ENCODE measurements at places on chromosomes 13 and 19.

GRCh38 chr13:30097701-30098100, 209.7 kb downstream of the KATNAL1 start:
- no peak for DNase-seq

DNA sequence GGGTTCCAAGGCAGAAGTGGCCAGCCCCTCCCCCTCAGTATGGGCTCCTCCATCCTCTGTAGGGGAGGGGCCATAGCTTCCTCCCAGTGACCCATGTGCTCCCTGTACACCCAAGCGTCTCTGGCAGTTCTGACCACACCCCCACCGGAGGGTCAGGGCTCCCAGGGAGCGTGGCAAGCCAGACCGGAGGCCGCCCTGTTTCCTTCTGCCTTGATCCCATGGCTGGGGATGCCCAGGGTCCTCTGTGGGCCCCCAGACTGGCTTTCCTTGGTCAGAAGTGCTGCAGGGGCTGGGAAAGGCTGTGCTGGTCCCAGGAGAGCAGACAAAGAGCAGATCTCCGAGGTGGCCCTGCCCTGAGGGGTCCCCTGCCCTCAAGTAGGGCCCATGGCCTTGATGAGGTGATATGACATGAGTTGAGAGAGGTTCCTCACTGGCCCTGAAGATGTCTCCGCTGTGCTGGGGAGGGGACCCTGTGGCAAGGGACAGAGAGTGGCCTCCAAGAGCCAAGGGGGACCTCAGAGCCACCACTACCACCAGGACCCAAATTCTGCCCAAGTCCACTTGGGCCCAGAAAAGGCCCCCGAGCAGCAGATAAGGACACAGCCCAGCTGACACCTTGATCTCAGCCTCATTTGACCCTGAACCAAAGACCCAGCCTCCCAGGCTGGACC, 7.8 kb upstream of the F2RL3 start:
- no peak for DNase-seq

DNA sequence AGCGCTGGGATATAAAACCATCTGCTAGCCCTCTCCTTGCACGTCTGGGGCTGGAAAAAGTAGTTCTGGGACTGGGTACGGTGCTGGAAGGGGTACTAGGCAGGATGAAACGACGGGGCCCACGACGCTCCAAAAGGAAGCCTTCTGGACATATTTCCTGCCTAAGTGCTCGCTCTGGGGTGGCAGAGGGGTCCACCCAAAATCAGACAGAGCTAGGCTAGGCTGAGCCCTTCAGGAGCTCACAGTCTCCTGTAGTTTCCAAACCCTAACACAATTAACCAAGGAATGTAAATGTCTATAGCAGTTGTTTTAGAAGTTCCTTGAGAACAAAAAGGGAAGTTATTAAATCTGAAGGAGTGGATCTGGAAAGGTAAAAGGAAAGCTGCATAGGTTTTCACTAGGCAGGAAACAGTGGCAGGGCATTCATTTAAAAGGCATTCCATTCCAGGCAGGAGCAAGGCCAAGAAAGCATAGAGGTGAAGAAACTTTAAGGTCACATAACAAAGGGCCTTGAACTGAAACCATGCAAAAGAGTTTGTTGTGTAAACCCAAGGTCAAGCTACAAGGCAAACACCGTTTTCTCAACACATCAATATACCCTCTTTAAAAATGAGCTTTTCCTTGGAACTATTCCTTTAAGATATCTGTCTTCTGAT, 634 bp upstream of the DIAPH3 start:
- DNase-seq, result peak; percentile 28

DNA sequence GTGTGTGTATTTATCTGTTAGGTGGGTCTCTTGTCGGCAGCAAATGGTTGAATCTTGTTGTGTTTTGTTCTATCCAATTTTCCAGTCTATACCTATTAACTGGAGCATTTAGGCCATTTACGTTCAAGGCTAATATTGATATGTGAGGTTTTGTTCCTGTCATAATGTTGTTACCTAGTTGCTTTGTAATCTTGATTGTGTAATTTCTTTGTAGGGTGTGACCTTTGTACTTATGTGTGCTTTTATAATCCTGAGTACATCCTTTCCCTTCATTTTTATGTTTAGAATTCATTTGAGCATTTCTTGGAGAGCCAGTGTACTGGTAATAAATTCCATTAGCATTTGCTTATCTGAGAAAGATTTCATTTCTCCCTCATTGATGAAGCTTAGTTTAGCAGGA, 83.0 kb upstream of the MIR17HG start:
- no peak for DNase-seq

- no peak for DNase-seq
Measured at GRCh38 chr13:62250501-62251201, 835.0 kb upstream of the PCDH20 start.

GRCh38 chr19:35123573-35123972, 8.0 kb downstream of the FXYD3 start:
- DNase-seq, result no peak

GRCh38 chr13:91408971-91409370, 10.6 kb downstream of the GPC5 start:
- DNase-seq, result no peak

- no peak for DNase-seq
Measured at GRCh38 chr13:40514802-40515201, 151.6 kb downstream of the FOXO1 start.

DNA sequence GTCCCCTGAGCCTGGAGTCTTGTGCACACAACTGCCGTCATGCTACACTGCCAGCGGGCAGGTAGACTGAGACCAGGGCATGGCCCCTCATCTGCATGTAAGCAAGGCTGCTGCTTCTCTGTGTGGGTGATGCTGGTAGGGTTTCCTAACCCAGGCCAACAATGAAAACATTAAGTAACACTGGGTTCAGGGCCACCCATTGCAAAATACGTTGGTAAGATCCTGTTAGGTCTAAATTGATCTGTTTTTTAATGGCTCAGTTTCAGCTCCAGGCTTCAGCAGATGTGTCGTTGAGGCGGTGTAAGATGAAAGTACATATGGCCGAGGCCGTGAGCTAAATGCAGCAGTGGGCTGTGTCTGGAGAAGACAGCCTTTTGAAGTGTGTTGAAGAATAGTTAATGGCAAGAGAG, 383.4 kb downstream of the IRS2 start:
- no peak for DNase-seq

DNA sequence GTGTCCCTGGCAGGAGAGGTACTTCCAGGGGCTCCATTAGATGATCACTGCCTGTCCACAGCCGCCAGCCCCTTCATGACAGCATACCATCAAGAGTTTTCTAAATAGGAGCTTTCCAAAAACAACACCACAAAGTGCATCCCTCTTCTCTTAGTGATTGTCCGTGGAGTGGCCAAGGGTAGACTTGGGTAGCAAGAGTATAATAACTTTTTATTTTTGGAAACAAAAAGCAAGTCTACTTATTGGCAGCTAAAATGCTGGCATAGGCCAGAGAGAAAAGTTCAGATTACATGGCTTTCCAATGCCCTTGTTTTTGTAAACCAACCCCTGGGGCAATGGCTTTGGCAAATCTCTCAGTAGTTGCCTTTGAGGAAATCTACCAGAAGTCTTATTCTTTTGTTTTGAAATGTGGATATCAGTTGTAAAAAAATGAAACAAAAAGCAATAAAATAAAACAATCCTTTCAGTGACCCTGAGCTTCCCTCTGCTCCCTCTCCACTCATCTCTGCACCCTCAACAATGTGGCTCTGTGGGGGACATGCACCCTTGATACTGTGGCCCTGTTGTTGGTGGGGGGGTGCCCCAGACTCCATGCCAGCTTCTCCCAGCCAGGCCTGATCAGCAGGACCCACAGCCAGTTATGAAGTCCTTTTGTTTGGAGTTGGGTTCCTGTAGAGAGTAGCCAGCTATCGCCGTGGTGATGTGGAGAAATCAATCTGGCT, 294.1 kb downstream of the DLEU7 start:
- no peak for DNase-seq

DNA sequence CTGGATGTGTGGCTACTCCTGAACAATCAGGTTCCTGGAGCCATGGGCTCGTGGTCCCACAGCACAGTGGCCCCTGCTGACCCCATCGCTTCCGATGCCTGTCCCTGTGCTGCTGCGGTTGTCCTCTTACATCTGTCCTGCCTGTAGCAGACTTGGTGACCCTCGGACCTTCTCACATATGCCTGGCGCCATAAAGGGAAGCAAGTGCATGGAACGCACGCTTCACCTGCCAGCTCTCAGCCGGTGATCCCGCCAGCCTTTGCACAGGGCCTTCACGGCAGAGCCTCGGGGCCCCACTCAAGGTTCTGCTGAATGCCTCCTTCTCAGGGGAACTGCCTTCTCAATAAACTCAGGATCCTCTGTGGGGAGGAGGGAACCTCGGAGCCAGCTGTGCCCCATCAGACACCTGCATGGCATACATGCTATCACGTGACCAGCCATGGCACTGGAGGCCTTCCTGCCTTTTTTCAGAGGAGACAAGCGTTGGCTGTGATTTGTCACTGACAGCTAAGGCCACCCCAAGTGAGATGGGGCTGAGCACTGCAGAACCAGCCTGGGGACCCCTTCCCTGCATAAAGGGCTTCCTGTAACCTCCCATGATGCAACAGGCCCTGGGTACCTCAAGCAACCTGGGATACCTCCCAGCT, 24.3 kb downstream of the PEPD start:
- no peak for DNase-seq

- no peak for DNase-seq
Measured at GRCh38 chr13:98285852-98286594, 109.0 kb upstream of the RNF113B start.

- DNase-seq, result no peak
Measured at GRCh38 chr13:27158335-27158734, 13.3 kb downstream of the USP12 start.

DNA sequence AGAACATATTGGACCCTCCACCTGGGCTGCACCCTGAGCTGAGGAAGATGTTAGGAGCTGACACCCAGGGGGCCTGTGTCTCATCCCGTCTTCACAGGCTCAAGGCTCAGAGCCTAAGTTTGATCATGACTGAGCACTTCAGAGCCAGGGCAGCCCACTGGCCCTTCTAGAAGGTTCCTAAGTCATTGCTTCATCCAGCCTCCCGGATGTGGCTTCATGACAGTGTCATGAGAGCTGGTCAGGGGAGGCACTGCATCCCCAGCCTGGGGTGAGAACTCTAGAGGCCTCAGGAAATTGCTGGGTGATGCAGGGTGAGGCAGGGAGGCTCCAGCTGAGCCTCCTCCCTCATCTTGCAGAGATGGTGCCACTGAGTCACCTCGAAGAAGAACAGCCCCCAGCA, 24.9 kb upstream of the PIK3R2 start:
- no peak for DNase-seq

GRCh38 chr19:49985871-49986270, 24.9 kb upstream of the SIGLEC11 start:
- DNase-seq, result no peak

GRCh38 chr19:56839652-56840450, 675 bp downstream of the PEG3 start:
- DNase-seq, result peak; percentile 95

DNA sequence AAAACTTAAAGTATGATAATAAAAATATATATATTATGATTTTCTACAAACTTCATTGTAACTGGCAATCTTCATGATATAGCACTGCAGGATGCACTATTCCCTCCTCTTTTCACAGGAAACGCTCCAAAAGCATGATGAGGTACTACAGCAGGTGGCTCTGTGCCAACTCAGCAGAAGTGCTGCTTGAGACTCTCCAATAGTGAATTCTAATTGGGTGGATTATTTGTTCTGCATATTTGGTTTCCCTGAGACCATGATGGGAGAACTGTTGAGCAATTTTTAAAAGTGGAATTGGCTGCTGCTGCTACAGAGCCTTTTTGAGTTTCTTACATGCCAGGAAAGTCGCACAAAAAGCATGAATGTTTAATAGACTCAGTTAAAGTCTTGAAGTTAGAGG, 1782.4 kb upstream of the PCDH20 start:
- no peak for DNase-seq

GRCh38 chr13:97878431-97879375, 74.8 kb upstream of the IPO5 start:
- DNase-seq, result no peak

DNA sequence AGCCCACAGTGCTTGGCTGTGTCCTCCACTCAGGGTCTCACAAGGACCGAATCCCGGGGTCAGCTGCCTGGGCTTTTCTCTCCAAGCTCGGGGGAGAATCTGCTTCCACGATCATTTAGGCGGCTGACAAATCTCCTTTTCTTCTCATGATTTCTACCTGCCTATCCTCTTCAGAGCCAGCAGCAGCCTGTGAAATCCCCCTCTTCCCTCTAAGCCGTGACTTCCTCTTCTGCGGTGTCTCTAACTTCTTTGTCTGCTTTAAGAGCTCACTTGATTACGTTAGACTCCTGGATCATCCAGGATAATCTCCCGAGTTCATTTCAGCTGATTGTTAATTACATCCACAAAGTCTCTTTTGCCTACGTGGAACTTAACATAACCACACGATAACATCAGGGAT, 22.5 kb upstream of the ZNF845 start:
- no peak for DNase-seq

Measured in left kidney (tissue), 8 donors.